ENCODE measurements at places on chromosomes 16 and 17.

DNA sequence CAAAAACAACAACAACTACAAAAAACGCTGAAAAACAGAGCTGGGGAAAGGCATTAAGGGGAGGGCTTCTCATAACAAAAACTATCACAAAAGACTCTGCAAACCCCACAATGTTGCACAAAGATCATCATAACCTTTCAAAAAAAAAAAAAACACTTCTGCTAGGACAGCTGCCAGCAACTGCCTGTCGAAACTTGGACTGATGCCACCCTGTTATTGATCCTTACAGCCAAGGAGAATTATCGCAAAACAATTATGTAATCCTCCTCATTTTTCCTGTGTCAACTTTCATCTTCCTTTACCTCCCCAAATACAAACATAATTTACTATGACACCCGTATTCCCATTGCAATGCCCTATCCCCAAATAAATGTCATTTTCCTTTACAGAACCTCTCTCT is 9.3 kb downstream of the CCDC40 start:
- DNase-seq: no peak

- no peak for DNase-seq
Measured at GRCh38 chr16:4136229-4136813, 20.1 kb upstream of the ADCY9 start.

GRCh38 chr17:75270218-75270965 is 639 bp downstream of the MIF4GD start:
- DNase-seq: peak; percentile 87

DNA sequence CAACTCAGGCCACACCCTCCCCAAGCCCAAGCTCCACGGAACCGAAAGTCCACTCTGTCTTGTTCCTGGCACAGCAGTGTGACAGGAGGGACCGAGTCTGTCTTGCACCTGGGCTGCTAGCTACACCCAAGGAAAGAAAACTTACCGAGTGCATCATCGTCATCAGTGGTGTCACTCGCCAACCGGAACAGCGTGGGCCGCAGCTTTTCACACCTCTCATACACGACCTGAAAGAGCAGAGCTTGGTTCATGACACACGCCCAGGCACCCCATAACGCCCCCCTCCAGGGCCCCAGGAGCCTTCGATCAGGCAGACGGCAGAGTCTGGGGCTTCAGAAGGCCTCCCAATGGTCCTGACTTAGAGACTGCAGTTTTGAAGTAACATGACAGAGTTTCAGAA is 27.5 kb downstream of the GGA2 start:
- DNase-seq: no peak

DNA sequence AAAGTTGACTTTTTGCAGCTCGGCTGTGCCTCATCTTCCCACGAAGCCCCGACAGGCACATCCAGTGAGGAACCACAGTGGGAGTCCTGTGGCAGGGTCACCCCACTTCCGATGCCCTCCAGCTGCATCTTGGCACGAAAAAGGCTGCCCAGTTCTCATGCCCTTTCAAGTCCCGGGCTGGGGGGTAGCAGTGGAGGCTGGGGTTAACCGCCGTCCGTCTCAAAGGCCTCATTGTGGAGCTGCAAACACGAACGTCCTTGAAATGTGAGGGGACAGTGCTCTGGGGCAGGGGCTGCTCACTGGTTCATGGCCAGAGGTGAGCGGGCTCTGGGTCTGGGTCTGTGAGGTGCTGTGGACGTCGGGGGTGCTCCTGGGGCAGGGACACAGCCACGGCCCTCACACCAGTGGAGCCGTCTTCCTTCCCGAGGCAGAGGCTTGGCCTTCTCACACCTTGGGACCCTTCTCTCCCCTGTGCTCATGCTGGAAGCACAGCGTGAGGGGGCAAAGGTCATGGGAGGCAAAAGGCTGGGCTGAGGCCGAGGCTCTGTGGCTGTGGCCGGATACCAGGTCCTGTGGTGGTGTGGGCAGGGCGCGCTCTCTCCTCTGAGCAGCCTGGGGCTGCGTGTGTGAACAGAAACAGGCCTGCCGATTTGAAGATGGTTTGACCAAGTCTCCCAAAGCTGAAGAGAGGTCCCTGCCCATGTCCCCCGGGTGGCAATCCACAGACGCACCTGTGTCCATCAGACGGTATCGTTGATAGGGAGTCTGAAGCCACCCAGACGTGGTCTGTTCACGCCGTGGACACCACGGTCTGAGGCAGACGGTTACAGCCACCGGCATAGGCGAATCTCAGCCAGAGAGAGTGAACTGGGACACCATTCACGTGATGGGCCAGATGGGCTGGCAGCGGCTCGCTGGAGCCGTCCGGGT is 3.1 kb upstream of the MC1R start:
- DNase-seq: no peak

GRCh38 chr17:14918540-14918939 is 346.6 kb downstream of the PMP22 start:
- DNase-seq: no peak

- DNase-seq: no peak
Measured at GRCh38 chr17:12081720-12082119, 61.0 kb downstream of the MAP2K4 start.
